ENCODE measurements at places on chromosomes 13 and 19.

DNA sequence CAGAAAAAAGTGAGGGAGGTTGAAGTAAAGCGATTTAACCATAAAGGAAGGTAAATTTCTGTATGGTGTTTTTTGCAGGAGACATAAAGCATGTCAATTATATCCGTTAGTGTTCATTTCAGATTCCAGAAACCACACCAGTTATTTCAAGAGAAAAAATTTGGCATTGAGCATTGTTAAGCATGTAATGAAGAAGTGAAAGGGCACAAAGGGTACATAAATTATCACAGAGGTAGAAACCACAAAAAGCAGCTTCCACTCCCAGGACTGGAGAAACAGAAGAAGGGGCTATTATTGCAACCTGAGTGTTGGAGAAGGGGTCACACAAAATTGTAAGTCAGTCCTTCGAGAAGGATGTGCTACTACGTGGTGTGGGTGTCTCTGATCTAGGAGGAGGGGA, 72.2 kb upstream of the DACH1 start:
- no peak for DNase-seq

GRCh38 chr13:28313579-28313978, 175.2 kb downstream of the PAN3 start:
- no peak for DNase-seq

GRCh38 chr13:78602561-78603239, 652 bp downstream of the POU4F1 start:
- DNase-seq: no peak

- DNase-seq: no peak
These were observed 2.4 kb downstream of the NCAN start for GRCh38 chr19:19214159-19214490.

GRCh38 chr13:89610881-89611280, 1736.6 kb upstream of the MIR17HG start:
- no peak for DNase-seq

- no peak for DNase-seq
These were observed 1937.3 kb downstream of the OLFM4 start for GRCh38 chr13:54965881-54966280.

- DNase-seq: no peak
These were observed 54.3 kb downstream of the NWD1 start for GRCh38 chr19:16773939-16774338.

DNA sequence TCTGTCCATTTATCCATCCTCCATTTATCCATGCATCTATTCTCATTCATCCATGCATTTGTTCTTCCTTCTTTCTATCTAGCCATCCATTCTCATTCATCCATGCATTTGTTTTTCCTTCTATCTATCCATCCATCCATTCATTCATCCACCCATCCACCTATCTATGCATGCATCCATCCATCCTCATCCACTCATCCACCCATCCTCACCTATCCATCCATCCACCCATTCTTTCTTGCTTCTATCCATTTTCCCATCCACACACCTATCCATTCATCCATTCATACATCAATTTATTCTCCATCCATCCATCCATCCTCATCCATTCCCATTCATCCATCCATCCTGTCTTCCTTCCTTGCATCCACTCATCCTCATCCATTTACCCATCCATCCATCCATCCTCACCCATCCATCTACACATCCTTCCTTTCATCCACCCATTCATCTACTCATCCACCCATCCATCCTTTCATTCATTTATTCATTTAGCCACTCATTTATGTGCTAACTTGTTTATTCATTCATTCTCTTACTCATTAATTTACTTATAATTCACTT, 20.3 kb downstream of the ACTL9 start:
- DNase-seq: no peak

- DNase-seq: no peak
These were observed 14.4 kb upstream of the NPAS1 start for GRCh38 chr19:47005164-47005641.

- no peak for DNase-seq
These were observed 38.9 kb downstream of the COL4A1 start for GRCh38 chr13:110268061-110268460.

- DNase-seq: no peak
These were observed 172.9 kb upstream of the UBL3 start for GRCh38 chr13:30023196-30023895.

GRCh38 chr13:112115403-112116091, 48.6 kb downstream of the SOX1 start:
- no peak for DNase-seq

- no peak for DNase-seq
These were observed 35.5 kb upstream of the KLF12 start for GRCh38 chr13:74169676-74170075.

GRCh38 chr13:67515895-67516294, 285.8 kb upstream of the PCDH9 start:
- DNase-seq: no peak

DNA sequence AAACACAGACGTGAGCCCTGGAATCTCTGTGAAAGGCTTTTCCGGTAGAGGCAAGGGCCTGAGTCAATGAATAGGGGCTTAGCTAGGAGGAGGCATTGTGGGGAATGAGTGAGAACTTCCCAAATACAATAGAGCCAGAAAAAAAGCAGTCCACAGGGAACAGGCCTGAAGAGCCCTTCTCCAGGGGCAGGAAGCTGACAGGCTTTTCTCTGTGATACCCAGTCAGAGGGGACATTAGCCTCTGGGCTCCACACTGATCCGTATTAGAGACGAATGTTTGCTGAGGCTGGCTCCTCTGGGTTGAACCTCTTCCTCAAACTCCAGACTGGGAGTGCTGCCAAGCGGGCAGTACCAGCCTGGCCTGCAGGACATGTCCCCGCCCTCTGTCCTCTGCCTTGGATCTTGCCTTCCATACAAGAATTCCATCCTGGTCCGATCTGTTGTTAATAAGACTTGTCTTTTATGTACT, 2.3 kb downstream of the DHRS12 start:
- DNase-seq: no peak

GRCh38 chr19:3270902-3271301, 46.4 kb downstream of the CELF5 start:
- DNase-seq: peak; percentile 75

- no peak for DNase-seq
These were observed 64.4 kb upstream of the NPAS1 start for GRCh38 chr19:46954993-46955812.

- no peak for DNase-seq
These were observed 598.1 kb downstream of the UQCRFS1 start for GRCh38 chr19:28614634-28615545.

DNA sequence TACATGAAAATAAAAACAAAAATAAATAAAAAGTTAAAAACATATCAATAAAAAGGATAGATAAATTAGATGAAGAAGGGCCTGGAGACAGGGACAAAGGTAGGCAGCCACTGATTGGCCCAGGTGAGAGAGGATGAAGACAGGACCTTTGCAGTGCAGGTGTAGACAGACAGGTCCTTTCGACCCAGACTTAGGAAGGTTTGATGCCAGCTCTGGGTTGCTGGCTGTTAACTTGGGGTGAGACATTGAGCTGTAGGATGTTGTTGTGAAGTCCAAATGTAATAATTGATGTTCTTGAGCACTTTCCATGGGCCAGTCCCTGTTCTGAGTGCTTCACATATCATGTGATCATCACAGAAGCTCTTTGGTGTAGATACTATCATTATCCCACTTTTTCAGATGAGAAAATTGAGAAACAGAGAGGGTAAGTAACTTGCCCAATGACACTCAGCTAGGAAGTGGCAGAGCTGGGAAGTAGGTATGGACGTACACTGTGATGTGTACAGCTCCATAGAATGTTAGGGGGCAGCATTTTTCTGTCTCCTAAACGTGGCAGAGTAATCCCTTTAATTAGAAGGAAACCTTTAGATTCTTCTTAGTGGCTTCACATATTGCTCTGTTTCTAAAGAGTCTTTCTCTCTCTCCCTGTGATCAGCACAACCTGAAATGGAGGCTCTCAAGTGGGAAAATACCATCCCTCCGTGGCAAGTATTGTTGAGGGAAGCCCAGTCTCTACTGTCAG, 76.0 kb upstream of the STK24 start:
- no peak for DNase-seq

- no peak for DNase-seq
These were observed 27.8 kb downstream of the MBNL2 start for GRCh38 chr13:97249796-97250495.

GRCh38 chr19:31262725-31263191, 86.5 kb downstream of the TSHZ3 start:
- DNase-seq: no peak

DNA sequence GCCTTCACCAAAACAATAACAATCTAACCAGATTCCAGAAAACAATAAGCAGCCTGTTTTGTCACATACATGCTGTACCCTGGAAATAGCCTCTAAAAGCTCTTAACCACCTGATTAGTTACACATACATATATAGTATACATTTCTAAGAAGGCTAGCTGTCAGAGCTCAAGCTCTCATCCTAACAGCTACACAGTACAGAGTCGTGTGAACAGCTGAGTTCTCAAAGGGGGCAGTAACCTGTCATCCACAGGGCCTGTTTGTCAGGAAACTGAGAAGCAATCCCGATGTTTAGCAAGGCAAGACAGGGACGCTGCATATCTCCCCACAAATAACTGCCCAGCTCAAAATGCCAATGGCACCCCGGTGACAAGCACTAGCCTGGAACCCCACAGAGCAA, 56.9 kb downstream of the STK24 start:
- DNase-seq: no peak

DNA sequence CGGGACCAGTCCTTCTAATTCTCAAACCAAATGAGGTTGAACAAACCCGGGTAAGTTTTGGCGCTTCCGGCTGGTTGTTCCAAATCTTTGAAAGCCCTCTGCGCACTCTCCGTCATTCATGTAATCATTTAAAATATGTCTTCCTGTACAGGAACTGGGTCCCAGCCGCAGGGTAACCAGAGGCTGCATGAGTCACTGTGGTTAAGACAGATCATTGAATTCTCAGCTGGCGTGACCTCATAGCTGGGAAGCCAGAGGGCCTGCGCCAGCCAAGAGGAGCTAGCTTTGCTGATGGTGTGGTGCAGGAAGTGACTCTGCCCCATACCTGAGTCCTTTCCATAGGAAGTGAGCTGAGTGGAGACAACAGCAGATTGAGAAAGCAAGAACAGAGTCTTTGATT, 135.2 kb downstream of the TSHZ3 start:
- DNase-seq: no peak

DNA sequence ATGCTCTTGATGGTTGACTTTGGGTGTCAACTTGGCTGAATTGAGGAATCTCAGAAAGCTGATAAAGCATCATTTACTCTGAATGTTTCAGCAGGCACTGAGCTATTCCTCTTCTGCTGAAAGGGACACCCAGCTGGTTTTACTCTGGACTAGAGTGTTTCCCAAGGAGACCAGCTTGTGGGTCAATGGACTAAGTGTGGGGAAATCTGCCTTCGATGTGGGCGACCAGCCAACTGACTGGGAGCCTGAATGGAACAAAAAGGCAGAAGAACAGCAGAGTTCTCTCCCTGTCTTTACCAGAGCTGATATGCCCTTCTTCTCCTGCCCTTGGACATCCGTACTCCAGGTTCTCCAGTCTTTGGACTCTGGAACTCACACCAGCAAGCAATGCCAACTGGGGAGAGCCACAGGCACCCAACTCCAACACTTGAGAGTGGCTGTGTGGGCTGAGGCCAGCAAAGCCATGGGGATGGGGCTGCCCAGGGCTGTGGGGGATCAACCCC, 32.2 kb downstream of the MRPL57 start:
- no peak for DNase-seq

DNA sequence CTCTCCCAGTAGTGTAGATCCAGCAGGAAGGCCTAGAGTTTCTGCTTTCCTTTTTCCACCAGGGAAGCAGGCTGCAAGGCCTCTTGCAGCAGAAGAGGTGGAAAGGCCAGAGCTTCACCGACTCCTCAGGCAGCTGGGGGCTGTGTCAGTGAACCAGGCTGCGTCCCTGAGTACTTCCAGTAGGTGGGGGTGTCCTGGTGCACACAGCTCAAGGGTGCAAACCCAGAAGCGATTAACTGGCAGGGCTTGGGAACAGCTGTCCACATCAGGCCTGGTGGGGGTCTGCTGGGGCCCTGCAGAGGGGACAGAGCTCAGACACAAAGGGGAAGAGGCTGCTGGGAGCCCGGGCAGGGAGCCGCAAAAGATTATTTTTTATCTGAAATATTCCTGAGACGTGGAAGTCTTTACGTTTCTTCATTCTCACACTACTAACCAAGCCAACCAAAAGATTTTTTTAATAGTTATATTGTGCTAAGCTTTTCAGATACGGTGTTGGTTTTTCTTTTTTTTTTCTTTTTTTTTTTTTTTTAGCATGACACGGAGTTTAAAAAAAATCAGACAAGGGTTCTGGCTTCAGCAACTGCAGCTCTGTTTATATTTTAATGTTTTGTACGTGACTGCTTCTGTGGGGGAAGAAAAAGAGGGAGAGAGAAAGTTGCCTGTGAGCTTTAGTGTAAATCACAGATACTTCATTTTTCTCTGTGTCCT, 11.0 kb downstream of the TSHZ3 start:
- no peak for DNase-seq

- no peak for DNase-seq
These were observed 536 bp upstream of the AKAP8 start for GRCh38 chr19:15379999-15380647.

DNA sequence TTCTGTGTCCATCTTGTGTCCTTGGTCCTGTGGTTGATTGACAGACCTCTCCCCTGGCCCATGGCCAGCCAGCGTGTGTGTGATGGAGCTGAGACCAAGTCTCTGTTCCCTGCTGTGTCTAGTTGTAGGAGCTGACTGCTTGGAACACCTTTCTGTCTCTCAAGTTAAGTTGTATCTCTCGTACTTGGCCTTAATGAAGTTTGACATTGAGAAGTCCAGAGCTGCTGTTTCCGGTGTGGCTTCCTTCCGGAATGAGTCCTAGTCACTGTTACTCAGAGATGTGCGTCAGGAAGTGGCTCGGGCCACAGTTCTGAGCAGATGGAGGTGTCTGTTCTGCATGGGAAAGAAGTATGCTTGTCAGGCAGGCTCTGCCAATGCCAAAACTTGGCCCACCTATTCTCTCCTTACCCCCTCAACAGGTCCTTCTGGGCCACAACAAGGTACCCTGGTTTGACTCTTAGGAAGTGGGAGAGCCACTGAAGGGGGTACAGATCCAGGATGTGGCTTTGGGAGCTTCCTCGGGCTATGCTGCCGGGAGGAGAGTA, 54.3 kb downstream of the GATAD2A start:
- no peak for DNase-seq

- no peak for DNase-seq
These were observed 12.7 kb downstream of the ZNF574 start for GRCh38 chr19:42088471-42089190.

GRCh38 chr13:62432906-62433305, 1017.3 kb upstream of the PCDH20 start:
- DNase-seq: no peak

DNA sequence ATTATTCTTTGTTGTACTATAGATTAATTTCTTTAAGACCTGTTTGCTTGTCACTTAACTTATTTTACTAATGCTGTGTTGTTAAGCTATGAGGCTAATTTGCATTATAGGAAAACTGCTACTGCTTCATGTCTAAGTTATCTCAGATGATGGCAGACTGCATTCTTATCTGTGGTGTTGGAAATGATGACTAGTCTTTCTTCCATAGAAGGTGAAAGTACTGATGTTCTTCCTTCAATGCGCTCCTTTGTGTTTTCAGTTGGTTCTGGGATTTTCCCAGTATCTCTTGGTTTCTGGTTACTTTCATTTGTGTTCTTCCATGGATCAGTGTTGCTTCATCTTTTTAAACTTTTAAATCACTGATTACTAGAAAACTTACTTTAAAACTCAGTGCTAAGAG, 46.9 kb downstream of the TPP2 start:
- DNase-seq: no peak

- no peak for DNase-seq
These were observed 5.5 kb downstream of the CCDC124 start for GRCh38 chr19:17938092-17938845.

Measured in NCI-H524 treated with DMSO at 0.1 percent for 48 hours (cell line).